ENCODE measurements at places on chromosomes 3 and 15. TPM values are rescaled to one million over a fixed set of nuclear protein-coding genes. Genes with fewer than 3 reads are reported as not detected.

The DLEC1 gene
- not detected for total RNA-seq

The RYR3 gene
- not detected for total RNA-seq

The GCSAM gene
- not detected for total RNA-seq

The ZDHHC19 gene
- total RNA-seq = not detected

The GOLGA6D gene
- total RNA-seq = not detected
